ENCODE measurements at places on chromosomes 1 and 21.
A peak's percentile ranks its signal among the peaks of the same experiment; 100 is the strongest.

- H3K4me3 ChIP-seq = no peak overlapping the region
- H3K27me3 ChIP-seq = no peaks in the 10 kb centered on the region
- H3K4me1 ChIP-seq = no peaks in the 10 kb centered on the region
- DNase-seq = peak; percentile 35
- no peak overlapping the region for H3K27ac ChIP-seq
- peaks cover 71% of the 10 kb centered on the region for H3K36me3 ChIP-seq
These were observed 5.6 kb downstream of the HYI start for GRCh38 chr1:43447891-43448708.

GRCh38 chr1:182507685-182508084 lies 57.7 kb downstream of the RGSL1 start:
- H3K36me3 ChIP-seq = no peaks in the 10 kb centered on the region
- no peak for DNase-seq
- H3K4me3 ChIP-seq = no peak overlapping the region
- no peak overlapping the region for H3K27ac ChIP-seq
- H3K4me1 ChIP-seq = no peaks in the 10 kb centered on the region

DNA sequence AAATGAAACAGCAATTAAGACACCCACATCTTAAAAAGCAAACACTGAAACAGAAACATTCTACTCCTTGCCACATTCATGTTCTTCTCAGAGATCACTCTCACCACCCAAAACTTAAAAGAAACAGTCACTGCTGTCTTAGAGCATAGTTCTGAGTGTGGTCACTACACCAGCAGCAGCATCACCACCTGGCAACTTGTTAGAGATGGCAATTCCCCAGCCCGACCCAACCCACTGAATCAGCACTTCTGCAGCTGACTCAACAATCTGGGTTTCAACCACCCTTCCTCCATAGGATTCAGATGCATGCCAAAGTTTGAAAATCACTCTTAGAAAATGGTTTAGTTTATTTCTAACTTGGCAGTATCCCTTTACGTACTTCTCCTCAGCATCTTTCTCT lies 126.1 kb downstream of the CDC42BPA start:
- H3K36me3 ChIP-seq = peaks cover 8% of the 10 kb centered on the region
- no peak overlapping the region for H3K4me3 ChIP-seq
- no peaks in the 10 kb centered on the region for H3K4me1 ChIP-seq
- H3K27ac ChIP-seq = no peak overlapping the region
- DNase-seq = peak; percentile 57
- H3K27me3 ChIP-seq = no peaks in the 10 kb centered on the region

DNA sequence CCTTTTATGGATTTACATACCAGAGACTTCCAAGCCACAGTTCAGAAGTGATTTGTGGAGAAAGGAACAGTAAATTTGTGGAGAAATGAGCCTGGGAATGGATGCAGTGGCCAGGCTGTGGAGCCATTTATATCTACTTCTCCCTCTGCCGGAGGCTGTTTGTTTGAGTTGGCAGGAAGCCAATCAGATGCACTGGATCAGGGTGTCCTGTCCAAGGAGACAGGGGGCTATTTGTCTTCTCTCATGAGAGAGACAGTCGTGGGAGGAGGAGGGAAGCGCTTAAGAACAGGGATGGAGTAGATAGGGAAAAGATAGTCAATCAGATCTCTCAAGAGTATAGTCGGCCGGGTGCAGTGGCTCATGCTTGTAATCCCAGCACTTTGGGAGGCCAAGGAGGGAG lies 2.8 kb upstream of the HAPLN2 start:
- H3K36me3 ChIP-seq = no peaks in the 10 kb centered on the region
- no peak overlapping the region for H3K4me3 ChIP-seq
- H3K27ac ChIP-seq = no peak overlapping the region
- peaks cover 21% of the 10 kb centered on the region for H3K27me3 ChIP-seq

DNA sequence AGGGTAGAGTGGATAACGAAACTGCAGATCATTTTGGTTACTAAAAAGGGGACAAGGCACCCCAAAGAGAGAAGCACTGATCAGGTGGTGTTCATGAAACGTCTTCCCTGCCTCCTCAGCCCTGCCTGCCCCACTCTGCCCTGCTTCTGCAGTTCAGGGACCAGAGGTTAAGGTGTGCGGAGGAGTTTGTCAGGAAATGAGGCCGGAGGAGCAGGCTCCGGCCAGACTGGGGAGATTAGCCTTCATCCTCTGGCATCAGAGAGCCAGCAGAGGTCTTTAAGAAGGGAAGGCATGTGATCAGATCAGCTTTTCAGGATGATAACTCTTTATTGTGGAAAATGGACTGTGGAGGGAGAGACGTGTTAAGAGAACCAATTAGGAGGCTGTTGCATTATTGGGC lies 291.9 kb upstream of the NR5A2 start:
- H3K4me3 ChIP-seq = no peak overlapping the region
- DNase-seq = no peak
- no peak overlapping the region for H3K27ac ChIP-seq
- H3K36me3 ChIP-seq = no peaks in the 10 kb centered on the region

- H3K4me1 ChIP-seq = peaks cover 17% of the 10 kb centered on the region
- H3K36me3 ChIP-seq = no peaks in the 10 kb centered on the region
- H3K27me3 ChIP-seq = no peaks in the 10 kb centered on the region
- H3K4me3 ChIP-seq = no peak overlapping the region
- no peak for DNase-seq
- no peak overlapping the region for H3K27ac ChIP-seq
These were observed 93.2 kb upstream of the TNFSF4 start for GRCh38 chr1:173300061-173301044.

- H3K27me3 ChIP-seq = no peaks in the 10 kb centered on the region
- H3K27ac ChIP-seq = no peak overlapping the region
- no peaks in the 10 kb centered on the region for H3K4me1 ChIP-seq
These were observed 178.7 kb downstream of the MRPL39 start for GRCh38 chr21:25428537-25428936.

DNA sequence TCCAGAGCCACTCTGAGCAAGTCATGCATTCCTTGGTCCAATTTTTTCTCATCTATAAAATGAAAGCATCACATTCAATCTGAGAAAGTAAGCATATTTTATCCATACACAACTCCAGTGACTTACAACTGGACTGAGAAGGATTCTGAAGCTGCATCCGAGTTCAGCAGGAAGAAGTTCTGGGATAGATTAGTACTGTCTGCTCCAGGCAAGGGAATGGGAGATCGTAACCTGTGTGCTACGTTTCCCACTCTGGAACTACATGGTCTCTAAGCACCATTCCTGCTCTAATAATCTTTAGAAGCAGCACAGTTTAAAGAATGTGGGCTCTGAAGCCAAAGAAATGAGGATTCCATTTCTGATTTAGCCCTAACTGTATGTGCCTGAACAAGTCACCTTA lies 79.4 kb downstream of the LACTBL1 start:
- H3K27me3 ChIP-seq = no peaks in the 10 kb centered on the region
- H3K4me3 ChIP-seq = no peak overlapping the region
- H3K36me3 ChIP-seq = peaks cover 21% of the 10 kb centered on the region
- no peak for DNase-seq

GRCh38 chr1:43883321-43883720 lies 50.3 kb upstream of the ARTN start:
- no peaks in the 10 kb centered on the region for H3K4me1 ChIP-seq
- H3K27me3 ChIP-seq = no peaks in the 10 kb centered on the region
- no peak overlapping the region for H3K4me3 ChIP-seq
- no peak overlapping the region for H3K27ac ChIP-seq
- no peaks in the 10 kb centered on the region for H3K36me3 ChIP-seq

- peaks cover 69% of the 10 kb centered on the region for H3K36me3 ChIP-seq
- no peak overlapping the region for H3K4me3 ChIP-seq
- H3K27me3 ChIP-seq = no peaks in the 10 kb centered on the region
These were observed 81.0 kb downstream of the PDE9A start for GRCh38 chr21:42734323-42734971.

DNA sequence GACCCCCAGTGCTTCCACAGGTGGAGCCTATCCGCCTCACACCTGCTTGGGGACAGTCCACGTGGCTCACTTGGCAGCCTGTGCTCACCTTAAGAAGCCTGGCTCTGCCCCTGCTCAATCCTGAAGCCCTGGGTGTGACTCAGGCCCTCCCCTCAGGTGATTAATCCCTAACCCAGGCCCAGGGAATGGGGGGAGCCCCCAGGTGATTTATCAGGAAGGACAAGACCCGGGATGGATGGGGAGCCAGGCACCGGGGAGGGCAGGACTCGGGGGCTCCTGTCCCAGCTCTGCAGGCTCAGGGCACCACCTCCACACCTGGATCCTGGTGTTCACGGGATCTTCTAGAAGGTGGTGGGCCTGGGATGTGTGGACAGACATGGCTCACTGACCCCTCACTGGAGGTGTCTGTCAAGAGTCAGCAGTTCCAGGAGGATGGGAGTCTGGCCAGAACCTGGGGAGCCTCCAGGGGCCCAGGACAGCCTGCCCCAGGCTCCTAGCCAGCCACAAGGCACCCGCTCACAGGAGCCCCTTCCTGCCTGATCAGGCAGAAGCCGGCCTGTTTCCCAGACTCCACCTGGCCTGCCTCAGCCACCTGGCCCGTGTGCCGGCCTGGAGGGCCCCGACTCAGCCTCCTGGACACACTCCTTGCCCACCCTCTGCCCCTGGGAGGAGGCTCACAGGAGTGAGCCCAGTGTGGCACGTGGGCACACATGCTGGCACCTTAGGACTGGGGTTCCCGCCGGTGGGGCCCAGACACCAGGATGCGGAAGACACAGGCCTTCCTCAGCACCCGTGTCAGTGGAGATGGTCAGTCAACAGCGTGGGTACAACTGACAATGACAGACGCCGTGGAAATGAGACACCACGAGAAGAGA lies 38.6 kb upstream of the COL6A1 start:
- no peaks in the 10 kb centered on the region for H3K36me3 ChIP-seq
- no peak for DNase-seq
- no peaks in the 10 kb centered on the region for H3K4me1 ChIP-seq
- H3K27me3 ChIP-seq = no peaks in the 10 kb centered on the region
- no peak overlapping the region for H3K27ac ChIP-seq
- H3K4me3 ChIP-seq = no peak overlapping the region

GRCh38 chr1:94258873-94259331 lies 21.5 kb upstream of the ARHGAP29 start:
- DNase-seq = no peak
- no peaks in the 10 kb centered on the region for H3K4me1 ChIP-seq
- no peak overlapping the region for H3K4me3 ChIP-seq
- H3K27ac ChIP-seq = no peak overlapping the region
- peaks cover 7% of the 10 kb centered on the region for H3K27me3 ChIP-seq

- H3K4me3 ChIP-seq = no peak overlapping the region
- peaks cover 63% of the 10 kb centered on the region for H3K36me3 ChIP-seq
- DNase-seq = no peak
- no peak overlapping the region for H3K27ac ChIP-seq
- no peaks in the 10 kb centered on the region for H3K4me1 ChIP-seq
These were observed 66.6 kb downstream of the S100B start for GRCh38 chr21:46538262-46538661.

DNA sequence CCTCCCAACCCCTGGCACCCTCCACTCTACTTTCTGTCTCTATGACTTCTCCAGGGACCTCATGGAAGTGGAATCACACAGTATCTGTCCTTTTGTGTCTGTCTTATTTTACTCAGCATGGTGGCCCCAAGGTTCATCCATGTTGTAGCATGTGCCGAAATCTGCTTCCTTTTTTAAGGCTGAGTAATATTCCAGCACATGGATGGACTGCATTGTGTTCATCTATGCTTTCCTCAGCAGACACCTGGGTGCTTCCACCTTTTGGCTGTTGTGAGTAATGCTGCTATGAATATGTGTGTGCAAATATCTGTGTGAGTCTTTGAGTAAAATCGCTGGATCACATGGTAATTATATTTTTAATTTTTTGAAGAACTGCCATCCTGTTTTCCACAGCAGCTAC lies 1.6 kb upstream of the PFKL start:
- H3K27ac ChIP-seq = no peak overlapping the region
- DNase-seq = no peak
- no peaks in the 10 kb centered on the region for H3K36me3 ChIP-seq
- H3K27me3 ChIP-seq = no peaks in the 10 kb centered on the region
- no peak overlapping the region for H3K4me3 ChIP-seq

GRCh38 chr1:12604114-12604874 lies 13.7 kb downstream of the DHRS3 start:
- H3K27me3 ChIP-seq = peaks cover 81% of the 10 kb centered on the region
- no peak overlapping the region for H3K4me3 ChIP-seq
- H3K27ac ChIP-seq = no peak overlapping the region
- peaks cover 7% of the 10 kb centered on the region for H3K4me1 ChIP-seq

DNA sequence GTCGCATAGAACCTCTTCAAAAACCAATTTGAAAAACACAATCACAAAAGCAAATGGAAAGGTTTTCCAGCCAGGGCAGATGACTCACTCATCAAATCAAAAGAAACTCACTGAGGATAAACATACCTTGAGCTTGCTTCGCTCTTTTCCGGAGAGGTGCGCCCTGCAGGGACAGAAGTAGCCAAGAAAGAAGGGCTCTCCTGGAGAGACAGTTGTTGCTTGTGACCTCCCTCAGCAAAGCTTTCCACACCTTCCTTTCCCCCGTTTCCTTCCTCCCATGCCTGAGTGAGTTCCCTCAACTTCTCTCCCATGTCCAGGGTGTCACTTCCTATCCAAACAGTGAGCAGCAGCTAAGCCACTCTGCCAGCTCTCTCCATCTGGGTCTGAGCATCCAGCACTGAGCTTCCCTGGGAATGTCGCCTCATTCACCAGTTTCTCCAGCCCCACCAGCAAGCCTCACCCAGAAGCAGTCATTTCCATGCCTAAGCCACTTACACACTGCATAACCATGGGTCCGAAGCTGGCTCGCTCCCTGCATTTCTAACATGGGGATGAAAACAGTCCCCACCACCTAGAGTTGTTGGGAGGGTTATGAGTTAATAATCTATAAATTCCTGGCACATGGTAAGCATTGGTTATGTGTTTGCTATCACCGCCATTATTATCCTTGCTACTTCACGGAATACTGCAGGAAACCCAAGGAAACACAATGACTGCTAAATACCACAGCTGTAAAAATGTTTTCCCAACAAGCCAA lies 75.0 kb downstream of the PTPN14 start:
- peak; percentile 79 for DNase-seq
- H3K4me3 ChIP-seq = peak overlapping the region; percentile 11
- peaks cover 4% of the 10 kb centered on the region for H3K36me3 ChIP-seq

DNA sequence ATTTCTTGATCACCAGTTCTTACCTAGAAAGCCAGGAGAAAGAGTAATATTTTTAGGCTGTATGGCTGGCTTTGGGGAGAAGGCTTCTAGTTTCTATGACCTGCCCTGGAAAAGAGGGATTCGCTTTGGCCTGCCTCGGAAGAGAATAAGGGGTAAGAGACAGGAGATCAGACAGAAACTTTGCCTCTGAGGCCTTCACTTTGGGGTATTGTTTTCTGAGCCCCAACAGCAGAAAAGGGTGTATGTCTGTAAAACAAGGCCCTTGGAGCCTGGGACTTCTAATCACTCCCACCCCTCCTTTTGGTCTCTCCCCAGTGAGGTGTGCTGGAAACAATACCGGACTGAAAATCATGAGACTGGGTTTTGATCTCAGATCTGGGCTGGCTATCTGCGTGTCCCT lies 5.1 kb downstream of the SLC45A3 start:
- H3K4me1 ChIP-seq = peaks cover 26% of the 10 kb centered on the region
- no peaks in the 10 kb centered on the region for H3K36me3 ChIP-seq
- DNase-seq = no peak
- H3K27ac ChIP-seq = no peak overlapping the region
- H3K4me3 ChIP-seq = no peak overlapping the region
- no peaks in the 10 kb centered on the region for H3K27me3 ChIP-seq

- no peaks in the 10 kb centered on the region for H3K36me3 ChIP-seq
- no peak overlapping the region for H3K4me3 ChIP-seq
- peaks cover 2% of the 10 kb centered on the region for H3K4me1 ChIP-seq
- peak; percentile 30 for DNase-seq
- H3K27me3 ChIP-seq = peaks cover 2% of the 10 kb centered on the region
- no peak overlapping the region for H3K27ac ChIP-seq
These were observed 6.8 kb downstream of the KCNJ10 start for GRCh38 chr1:160063176-160063575.

All from endodermal cell (in vitro differentiated cells).